ENCODE measurements at places on chromosomes 11 and 22.

- no peak for DNase-seq
Observed at GRCh38 chr11:20213790-20214189, 53.5 kb upstream of the DBX1 start.

GRCh38 chr11:96001037-96001436 lies 77.1 kb upstream of the MTMR2 start:
- DNase-seq: no peak

DNA sequence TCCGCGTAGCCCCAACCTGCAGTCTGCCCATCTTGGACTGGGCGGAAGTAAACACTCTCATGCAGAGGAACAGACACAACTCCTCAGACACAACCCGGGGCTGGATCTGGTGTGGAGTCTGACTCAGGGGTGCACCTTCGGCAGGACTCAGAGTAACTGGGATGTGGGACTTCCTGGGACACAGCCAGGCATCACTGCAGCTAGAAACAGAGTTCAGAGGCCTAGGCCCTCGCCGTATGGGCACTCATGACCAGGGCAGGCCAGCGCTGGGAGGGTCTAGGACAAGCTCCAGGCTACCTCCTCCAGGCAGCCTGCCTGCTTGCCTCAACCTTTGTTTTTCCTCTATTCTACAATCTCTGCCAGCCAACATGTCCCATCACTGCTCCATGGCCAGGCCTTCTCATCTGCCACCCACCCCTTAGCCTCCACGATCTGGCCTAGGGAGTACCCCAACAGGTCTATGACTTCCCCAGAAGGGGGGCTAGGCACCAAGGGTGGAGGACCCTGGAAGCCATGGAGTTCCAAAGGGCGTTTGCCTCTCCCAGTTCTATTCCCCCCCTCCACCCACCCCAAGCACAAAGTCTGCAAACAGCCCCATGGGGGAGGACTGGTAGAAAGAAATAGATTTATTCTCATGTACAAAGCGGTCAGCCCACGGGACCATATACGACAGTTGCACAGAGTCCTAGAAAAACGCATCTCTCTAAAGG lies 98.5 kb downstream of the PDE2A start:
- DNase-seq: no peak

DNA sequence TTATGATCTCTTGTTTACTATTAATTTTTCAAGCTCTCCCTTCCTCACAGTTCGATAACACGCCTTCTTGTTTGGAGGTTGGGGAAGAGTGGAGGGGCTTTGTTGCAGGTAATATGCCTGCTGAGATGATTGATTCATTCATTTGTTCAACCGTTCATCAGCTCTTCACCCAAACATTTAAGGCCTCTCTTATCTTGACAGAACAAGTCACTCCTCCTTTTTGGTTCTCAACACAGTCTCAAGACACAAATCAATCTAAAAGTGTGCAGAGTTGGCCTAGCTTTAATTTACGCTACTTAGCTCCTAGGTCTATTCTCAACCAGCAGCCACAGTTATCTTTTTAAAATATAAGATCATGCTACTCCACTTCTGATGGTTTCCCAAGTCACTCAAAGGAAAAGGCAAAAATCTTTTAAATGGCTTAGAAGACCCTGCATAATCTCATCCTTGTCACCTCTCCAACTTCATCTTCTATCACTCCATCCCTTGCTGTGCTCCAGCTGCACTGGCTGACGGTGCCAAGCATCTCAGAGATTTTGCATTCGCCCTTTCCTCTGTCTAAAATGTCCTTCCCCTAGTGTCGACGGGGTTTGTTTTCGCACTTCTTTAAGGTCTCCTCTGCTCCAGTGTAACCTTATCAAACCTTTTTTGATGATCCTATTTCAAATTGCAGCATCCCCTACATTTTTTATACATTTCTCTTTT lies 60.3 kb downstream of the AMBRA1 start:
- no peak for DNase-seq

DNA sequence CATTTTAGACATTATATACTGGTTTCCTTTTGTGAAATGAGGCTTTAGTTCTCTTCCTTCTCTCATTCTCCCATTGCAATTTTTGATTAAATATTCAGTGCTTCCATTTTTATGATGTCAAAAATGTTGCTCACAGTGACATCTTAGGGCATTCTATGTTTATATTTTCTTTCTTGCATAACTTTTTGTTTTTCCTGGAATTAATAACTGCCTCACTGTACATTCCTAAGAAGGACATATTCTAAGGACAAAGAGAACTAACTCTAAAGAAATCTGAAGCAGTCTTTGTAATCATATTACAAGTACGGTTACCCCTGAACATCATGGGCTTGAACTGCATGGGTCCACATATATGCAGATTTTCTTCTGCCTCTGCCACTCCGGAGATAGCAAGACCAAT lies 25.8 kb upstream of the P2RY6 start:
- no peak for DNase-seq

- no peak for DNase-seq
Observed at GRCh38 chr11:105821781-105822180, 200.3 kb downstream of the MSANTD4 start.

DNA sequence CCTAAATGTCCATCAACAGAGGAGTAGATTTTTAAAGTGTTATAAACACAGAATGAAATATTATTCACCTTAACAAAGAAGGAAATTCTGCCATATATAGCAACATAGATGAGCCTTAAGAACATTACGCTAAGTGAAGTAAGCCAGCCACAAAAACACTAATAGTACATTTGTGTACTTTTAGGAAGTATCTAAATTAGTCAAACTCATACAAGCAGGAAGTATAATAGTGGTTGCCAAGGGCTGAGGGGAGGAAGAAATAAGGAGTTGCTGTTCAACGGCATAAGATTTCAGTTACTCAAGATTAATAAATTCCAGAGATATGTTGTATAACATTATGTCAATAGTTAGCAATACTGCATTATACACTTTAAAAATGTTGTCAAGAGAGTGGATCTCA lies 181.7 kb upstream of the ZC3H12C start:
- DNase-seq: no peak

DNA sequence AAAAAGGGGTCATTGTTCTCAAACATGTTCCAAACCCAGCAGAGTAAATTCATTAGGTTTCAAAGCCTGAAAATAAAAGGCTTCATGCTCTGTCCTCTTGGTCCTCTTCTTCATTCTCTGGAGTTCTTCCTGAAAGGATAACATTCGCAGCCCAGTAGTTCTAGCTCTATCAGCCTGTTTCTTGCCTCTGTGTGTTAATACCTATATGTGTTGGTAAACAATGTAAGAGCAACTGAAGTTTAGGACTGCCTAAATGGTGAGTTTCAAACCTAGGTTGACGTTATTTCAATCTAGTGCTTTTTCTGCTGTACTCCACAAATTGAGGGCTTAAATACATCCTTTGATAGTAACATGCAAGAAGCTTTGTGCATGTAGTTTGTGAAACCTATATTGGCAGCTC lies 9.4 kb downstream of the AASDHPPT start:
- no peak for DNase-seq

GRCh38 chr11:96237766-96238266 lies 105.2 kb downstream of the MAML2 start:
- DNase-seq: no peak

GRCh38 chr22:23542933-23543332 lies 37.2 kb downstream of the IGLL1 start:
- DNase-seq: no peak

DNA sequence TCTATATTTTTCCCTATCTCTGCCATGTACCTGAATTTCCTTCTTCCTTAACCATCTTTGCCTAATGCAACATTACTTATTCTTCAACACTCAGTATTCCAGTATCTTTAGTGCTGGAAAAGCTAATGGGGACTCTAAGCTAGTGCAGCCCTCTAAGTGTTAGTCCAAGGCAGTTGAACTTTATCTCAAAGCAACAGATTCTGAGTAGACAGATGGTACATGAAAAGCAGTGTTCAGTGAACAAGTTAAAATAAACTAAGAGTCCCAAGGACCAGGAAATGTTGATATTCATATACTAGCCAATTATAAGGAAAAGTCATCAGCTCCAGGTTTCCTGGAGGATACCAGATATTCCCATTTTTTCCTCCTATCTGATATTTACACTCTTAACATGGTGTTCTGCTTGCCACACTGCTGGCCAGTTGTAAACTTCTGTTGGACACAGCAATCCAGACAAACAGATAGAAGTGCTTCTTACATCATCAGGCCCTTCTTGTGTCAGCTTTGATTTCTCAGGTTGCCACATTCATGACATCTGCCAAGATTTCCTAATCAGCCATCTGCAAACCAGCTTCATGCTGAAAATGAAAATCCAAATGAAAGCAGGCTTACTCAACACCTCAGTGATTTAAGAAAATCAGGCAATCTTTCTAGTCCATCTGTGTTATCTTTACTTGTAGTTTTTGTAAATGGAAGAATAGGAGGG lies 255.9 kb upstream of the POU2AF2 start:
- DNase-seq: no peak

- peak; percentile 14 for DNase-seq
Observed at GRCh38 chr11:31240340-31240904, 129.1 kb downstream of the DCDC1 start.
